ENCODE measurements at places on chromosomes 11 and 22. TPM values are rescaled to one million over a fixed set of nuclear protein-coding genes. Genes with fewer than 3 reads are reported as not detected.

GRCh38 chr11:8744423-8744822 lies 61.8 kb downstream of the RPL27A start:
- DNase-seq: no peak

- DNase-seq: no peak
These were observed 10.4 kb upstream of the CDC42BPG start for GRCh38 chr11:64854534-64855502.

- DNase-seq: no peak
These were observed 48.9 kb downstream of the FAR1 start for GRCh38 chr11:13717331-13717730.

- DNase-seq: no peak
These were observed 87.0 kb downstream of the MORC2 start for GRCh38 chr22:30881361-30882183.

GRCh38 chr11:85725510-85726258 lies 39.7 kb upstream of the CCDC89 start:
- no peak for DNase-seq

DNA sequence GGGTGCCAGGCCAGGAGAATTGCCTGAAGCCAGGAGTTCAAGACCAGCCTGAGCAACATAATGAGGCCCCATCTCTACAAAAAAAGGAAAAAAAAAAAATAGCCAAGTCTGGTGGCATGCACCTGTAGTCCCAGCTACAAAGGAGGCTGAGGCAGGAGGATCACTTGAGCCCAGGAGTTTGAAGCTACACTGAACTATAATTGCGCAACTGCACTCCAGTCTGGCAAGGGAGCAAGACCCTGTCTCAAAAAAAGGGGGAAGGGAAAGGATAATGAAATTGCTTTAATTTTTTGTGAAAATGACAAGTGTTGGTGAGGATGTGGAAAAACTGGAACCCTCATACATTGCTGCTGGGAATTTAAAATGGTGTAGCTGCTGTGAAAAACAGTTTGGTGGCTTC lies 19.2 kb downstream of the STK33 start:
- DNase-seq: no peak

The IFITM1 gene
- total RNA-seq: 58.1 TPM

The TMEM121B gene
- total RNA-seq: 0.14 TPM

The PYGM gene
- total RNA-seq: 5.6 TPM

Data from natural killer cell treated with Interleukin-12 subunit alpha and Interleukin-12 subunit beta and Interleukin-15 and Interleukin-18, amount 100 ng/mL, for 72 hours (primary cell).